ENCODE measurements at places on chromosomes 3 and 15. TPM values are rescaled to one million over a fixed set of nuclear protein-coding genes. Genes with fewer than 3 reads are reported as not detected.
A peak's percentile ranks its signal among the peaks of the same experiment; 100 is the strongest.

Gene UBA7
- 5.1 TPM for total RNA-seq

Gene WWTR1
- 34.3 TPM for total RNA-seq

Gene PAQR9
- total RNA-seq = not detected

DNA sequence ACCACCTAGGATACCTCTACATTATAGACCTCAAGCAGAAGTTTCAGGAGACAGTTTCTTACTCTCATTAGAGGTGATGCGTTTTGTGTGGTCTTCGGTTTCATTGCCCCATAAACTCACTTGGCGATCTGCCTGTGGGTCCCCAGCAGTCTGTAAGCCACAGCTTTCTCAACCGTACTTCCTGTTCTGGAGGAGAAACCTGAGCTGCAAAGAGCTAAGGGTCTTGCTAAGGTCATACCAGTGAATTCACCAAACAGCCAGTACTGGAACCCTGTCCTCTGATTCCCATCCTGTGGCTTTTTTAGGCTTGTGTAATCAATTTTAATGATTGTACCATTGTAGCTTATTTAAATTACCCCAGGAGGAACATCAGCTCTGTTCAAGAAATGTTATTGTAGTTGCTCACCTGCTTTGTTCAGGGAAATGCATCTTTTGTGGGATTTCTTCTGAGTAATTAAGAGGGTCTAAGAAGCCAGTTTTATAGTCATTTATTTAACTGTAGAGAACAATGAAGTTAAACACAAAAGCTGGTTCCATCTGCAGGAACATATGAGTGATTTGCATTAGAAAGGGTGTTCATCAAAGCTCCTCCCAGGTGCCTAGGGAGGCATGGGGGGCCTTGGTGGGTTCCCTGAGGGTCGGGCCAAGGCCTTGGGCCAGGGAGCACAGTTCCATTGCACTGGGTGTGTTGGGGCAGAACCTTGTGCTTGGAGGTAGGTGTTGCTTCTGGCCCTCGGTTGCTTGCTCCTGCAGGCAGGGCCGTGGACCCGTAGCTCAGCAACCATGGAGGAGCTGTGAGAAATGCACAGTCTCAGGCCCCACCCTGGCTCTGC is 69.6 kb downstream of the APBA2 start:
- peak; percentile 82 for DNase-seq

DNA sequence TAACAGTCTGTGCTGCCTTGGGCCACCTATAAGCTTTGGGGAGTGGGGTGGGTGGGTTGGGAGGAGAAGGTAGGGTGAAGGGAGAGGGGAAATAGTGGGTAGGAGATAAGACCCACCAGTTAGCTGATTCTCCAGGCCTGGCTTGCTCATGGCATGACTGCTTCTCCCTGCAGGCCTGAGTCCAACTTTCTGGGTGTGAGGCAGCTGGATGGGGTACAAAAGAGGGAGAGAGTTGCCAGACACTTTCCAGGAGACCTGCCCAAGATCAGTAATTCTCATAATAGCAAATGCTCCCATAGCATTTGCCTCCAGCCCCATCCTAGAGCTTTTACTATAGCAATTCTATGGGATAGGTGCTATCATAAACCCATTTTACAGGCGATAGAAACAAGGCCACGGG is 7.7 kb downstream of the CGNL1 start:
- no peak for DNase-seq
